ENCODE measurements at places on chromosomes 3 and 15.

GRCh38 chr3:31421314-31422048 lies 111.2 kb upstream of the STT3B start:
- no peak for DNase-seq

DNA sequence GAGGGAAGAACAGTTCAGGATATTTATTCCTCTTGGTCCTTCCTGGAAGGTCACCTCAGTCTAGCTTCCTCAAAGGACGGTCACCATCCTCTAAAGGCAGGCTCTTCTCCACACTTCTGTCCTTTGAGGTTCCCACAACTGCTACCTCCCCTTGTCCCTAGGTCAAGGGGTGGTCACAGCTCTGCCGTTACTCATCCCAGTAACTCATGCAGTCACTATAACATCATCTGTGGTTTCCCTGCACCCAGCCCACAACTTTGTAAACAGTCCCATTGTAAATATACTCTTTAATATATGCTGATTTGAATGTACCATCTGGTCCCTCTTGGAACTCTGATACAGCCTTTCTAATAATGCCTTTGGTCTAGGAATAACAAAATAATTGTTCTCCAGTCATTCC lies 887.4 kb downstream of the FHIT start:
- DNase-seq, result no peak

DNA sequence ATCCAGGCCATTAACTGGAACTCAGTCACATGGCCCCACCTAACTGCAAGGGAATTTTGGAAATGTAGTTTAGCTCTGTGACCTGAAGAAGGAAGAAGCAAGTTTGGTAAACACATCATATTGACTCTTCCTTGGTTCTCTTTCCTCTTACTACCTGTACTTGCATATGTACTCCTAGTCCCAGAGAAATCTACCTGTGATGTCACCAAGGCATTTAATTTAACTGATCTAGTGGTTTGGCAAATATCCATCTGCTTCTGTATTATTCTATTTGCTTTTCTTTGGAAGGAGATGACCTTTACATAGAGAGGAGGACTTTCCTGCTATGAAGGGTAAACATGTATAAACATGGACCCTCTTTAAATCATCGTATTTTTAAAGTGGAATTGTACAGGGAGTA lies 150.8 kb downstream of the TMEM108 start:
- DNase-seq, result no peak

DNA sequence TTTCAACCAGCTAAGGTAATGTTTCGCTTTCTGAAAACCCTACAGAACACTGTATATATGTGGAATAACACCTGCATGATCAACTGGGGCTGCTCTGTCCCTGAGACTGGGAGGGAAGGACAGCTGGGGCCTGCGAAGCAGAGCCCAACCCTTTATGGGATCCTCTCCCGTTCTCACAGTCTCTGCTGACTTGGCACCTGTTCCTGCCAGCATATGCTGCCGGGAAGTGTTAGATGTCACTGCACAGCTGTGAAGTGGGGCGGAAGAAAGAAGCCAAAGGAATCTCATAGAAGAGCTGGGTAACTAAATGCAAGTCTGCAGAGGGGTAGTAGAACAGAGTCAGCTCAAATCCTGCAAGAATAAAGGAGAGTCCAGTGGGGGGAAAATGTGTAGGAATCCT lies 29.6 kb downstream of the LRRC3B start:
- no peak for DNase-seq

DNA sequence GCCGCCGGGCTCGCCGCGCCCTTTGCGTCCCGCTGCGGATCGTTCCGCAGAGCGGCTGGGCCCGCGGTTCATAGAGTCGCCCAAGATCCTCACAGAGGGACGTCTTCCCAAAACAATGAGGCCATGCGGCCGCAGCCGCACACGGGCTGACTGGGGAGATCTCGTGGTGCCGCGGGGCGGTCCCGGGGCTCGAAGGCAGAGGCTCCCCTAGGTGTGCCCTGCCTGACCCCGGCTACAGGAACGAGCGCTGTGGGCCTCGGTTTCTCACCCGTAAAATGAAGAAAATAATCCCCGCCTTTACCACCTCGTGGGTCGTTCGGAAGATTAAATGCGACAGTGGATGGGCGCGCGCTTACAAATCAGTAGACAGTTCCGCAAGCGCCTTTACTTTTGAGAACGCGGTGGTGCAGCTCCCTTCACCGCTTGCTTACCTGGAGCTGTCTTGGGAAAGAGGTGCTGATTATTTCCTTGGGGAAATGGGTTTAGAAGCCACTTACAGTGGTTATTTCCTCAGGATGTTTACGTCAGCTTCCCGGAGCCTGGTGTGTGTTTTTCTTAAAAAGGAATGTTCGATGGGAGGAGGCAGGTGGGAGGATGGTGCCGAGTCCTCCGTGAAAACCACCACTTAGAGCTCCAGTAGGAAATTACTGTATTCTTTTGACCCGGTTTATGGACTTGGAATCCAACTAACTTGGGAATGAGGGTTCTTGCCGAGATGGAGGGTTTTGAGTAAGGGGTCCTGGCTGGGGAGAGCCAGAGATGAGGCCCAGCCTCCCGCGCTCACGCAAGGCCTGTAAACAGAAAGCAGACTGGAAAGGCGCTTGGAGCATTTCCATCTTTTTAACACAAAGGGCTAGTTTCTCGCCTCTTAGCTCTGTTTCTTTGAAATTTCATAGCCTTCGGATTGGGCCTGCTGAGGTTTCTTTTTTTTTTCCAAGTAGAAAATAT lies 1.9 kb upstream of the MEX3B start:
- DNase-seq, result no peak

- DNase-seq, result no peak
Measured at GRCh38 chr3:127149621-127150310, 43.2 kb upstream of the PRR23E start.

GRCh38 chr3:188707381-188708288 lies 464.1 kb upstream of the TPRG1 start:
- DNase-seq, result no peak

- DNase-seq, result peak; percentile 47
Measured at GRCh38 chr15:89299896-89300295, 34.7 kb downstream of the POLG start.

GRCh38 chr3:183827809-183828537 lies 2.6 kb upstream of the MAP6D1 start:
- no peak for DNase-seq

- DNase-seq, result no peak
Measured at GRCh38 chr3:177199206-177199760, 2.0 kb upstream of the TBL1XR1 start.

GRCh38 chr15:53000409-53000808 lies 210.3 kb upstream of the ONECUT1 start:
- no peak for DNase-seq

DNA sequence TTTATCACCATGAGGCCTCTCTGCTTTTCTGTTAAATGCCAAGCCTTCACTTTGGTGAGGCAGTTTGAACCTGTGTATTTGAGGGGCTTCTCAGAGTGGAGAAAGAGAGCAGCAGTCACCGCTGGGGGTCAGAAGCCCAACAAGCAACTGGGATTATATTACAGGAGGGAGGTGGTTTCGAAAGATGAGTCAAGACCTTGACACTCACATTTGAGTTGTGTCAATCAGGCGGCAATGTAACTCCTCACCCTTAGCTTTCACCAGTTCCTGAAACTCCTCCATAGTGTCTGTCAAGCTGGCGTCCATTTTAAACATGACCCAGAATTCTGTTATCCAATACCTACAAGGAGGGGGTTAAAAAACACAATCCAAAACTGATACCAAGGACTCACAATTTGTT lies 46.5 kb downstream of the RASGRP1 start:
- no peak for DNase-seq

- DNase-seq, result no peak
Measured at GRCh38 chr3:32606277-32606676, 35.6 kb upstream of the DYNC1LI1 start.

DNA sequence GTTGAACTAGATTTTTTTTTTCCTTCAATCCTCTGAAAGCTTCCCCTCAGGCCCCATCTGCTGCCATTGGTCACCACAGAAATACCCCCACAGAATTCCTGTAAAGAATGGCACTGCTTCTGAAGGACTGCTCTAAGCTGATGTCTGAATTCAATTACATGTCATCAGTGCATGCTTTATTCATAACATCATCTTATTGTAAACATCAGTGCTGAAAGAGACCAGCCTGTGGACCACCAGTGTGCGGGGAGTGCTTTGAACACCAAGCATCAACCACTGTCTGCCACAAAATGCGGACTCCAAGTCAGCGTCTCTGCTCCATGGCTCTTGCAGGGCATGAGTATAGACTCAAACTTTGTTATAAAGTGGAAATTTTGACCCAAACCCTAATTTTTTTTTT lies 11.6 kb downstream of the PHLDB2 start:
- no peak for DNase-seq

DNA sequence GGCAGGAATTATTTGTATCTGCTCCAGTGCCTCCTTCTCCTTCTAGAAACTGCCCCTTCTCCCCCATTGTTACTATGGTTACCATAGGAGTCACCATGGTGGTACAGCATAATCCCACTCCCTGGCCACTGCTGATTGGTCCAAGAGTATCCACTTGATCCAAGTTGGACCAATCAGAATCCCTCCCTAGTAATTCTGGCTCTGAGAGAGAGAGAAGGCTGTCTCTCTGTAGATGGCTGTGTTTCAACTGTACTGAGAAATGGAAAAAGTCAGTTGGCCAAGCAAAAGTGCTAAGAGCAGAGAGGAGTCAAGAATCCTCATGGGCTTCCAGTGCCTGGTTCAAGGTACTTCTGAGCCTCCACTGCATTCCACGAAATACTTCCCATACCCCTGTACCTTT lies 120.6 kb upstream of the SPATA12 start:
- no peak for DNase-seq

Data from AG10803 (cell line).